Cortex of kidney (tissue), 1 donor: ENCODE measurements at places on chromosomes 7 and 10.

DNA sequence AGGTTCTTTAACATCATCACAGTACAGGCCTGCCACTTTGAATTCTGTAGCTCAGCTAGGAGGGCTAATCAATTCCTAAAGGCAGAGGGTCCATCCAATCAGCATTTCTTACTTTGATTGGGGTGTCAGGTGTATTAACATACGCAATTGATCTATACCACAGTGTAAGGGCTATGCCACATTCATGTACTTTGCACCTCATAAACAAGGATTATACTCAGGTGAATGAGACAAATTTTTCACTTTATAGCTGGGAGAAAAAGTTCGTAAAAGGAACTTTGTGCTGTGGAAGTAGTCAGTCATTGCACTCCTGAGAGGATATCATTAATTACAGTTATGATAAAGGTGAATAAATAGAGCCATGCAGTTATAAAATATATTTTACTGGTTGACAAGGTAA is 119.9 kb upstream of the AHR start:
- DNase-seq = no peak

DNA sequence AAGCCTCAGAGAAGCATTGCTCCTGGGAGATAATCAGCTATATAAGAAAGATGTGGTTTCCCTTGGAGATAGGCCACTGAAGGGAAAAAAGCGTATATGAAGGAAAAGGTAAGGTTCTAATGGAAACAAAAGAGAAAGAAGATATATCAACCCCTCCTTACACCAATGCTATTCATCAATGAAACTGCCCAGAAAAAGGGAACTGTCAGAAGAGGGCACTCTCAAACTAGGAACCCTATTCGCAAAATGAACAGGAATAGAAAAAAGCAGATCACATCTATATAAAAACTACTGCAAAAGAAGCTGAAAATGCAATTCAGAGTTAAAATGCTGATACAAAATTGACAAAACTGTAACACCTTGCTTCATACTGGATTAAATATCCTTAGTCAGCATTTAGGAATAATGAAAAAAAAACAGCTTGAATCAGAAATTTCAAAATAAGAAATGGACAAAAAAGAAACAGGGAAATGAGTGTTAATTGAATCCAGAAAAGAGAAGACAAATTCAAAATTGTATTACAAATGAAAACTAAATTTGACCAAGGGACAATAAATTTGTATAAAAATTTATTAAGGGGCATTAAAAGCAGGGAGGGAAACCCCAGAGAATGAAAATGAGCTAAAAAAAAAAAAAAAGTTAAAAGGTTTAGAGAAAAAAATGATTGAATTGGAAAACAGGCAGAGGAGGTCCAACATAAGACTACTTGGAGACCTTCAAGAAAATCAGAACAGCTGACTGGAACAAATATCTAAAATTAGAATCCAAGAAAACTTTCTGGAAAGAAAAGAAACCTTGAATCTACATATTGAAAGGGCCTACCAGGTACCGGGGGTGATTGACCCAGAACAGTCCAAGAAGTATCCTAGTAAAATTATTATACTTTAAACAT is 17.9 kb downstream of the NHLRC2 start:
- no peak for DNase-seq

DNA sequence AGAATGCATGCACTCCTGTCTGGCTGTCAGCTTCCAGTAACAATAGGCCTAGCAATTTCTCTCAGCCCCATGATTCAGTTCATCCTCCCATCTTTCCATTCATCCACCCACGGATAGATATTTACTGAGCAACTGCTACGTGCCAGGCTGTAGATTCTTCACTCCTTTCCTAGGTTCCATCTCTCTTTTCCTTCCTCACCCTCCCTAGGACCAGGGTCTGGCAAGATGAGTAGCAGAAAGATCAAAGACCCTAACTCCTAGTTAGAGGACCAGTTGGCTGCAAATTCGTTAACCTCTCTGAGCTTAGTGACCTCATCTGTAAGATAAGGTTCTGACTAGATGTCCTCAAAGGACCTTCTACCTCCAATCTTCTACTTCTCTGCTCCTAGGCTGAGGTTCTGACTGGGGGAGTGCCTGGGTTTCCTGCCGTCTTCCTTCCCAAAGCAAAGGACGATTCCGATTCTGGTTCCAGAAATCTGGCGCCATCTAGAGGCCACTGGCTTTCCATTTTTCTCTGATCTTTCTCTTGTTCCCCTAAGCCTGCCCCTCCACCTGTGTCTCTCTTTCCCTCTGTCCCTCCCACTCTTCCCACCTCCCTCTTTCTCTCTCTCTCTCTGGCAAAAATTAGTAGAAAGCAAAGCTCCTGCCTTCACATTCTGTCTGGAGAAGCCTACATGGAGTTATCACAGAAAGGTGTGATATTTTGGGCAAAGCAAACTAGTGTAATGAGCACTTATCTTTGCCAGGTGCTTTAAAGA is 26.2 kb downstream of the TBATA start:
- DNase-seq = no peak

DNA sequence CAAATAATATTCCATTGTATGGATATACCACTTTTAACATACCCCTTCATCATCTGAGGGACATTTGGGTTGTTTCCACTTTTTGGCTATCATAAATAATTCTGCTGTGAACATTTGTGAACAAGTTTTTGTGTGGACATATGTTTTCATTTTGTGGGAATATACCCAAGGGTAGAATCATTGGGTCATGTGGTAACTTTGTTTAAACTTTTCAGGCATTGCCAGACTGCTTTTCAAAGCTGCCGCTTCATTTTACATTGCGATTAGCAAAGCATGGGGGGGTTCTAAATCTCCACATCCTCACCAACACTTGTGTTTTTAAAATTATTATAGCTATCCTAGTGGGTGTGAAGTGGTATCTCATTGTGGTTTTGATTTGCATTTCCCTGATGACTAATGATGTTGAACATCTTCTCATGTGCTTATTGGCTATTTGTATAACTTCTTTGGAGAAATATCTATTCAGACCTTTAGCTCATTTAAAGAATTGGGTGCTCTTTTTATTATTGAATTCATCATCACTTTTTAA is 8.4 kb upstream of the HHEX start:
- no peak for DNase-seq

DNA sequence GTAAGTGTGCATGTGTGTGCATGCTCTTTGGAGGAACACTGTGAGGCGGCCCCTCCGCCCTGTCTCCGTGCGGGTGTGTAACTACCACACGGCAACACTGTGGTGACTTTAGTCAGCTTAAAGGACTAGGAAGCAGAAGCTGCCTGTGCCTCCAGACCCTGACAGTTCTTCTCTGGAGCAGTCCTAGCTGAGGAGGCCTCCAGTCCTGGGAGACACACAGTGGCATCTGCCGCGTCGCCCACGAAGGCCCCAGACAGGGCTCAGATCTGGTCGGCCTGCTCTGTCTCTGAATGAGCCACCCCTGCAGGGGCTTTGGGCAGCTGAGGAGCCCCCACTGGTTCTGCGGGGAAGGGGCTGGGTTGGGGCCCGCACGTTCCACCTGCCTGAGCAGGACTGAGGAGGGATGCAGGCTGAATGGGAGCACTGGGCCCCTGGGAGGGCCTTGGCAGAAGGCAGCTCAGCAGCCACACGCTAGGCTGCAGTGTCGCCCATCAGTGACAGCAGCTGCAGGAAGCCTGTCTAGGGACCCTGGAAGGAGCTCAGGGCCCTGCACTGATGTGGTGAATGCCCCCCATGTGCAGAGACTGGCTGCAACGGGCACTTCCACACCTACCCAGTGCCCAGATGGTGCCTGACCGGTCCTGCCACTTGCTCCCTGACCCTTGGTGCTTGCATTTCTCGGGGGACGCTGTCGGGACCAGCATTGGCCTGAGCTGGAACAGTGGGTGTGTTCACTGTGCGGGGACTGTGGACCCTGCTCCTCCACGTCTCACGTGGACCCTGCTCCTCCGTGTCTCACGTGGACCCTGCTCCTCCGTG is 27.3 kb upstream of the KNDC1 start:
- DNase-seq = no peak

DNA sequence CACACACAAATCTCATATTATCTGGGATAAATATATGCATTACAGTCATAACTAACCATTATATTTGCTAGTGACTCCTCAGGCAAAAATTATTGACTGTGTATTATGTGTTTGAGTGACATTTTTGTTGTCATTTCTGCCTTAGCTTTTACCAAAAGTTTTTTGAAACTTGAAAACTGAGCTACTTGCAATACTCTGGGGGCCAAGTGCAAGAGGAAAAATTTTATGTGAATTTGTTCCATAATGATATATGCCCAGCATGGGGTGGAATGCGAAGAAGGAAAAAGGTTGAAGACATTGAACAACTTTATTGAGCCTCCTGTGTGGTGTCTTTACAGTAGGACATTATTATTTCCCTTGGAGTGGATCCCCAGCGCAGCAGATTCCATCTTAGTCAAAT is 176.8 kb upstream of the FERD3L start:
- no peak for DNase-seq
